ENCODE measurements at places on chromosomes 16 and 17.

DNA sequence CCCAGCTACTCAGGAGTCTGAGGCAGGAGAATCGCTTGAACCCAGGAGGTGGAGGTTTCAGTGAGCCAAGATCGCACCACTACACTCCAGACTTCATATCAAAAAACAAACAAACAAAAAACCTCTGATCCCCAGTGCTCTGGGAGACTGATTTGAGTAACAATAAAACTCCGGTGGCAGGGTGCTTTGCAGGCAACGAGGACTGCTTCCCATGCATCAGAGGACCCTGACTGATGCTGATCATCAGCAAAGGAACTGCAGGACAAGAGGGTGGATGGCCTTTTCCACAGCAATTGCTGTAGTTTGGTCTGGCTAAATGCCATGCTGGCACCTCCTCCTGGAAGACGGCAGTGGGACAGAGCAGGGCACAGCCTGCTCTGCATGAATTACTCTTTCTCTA, 6.4 kb upstream of the SLC39A11 start:
- DNase-seq = no peak

- no peak for DNase-seq
These were observed 83.5 kb downstream of the BANP start for GRCh38 chr16:88034770-88035169.

DNA sequence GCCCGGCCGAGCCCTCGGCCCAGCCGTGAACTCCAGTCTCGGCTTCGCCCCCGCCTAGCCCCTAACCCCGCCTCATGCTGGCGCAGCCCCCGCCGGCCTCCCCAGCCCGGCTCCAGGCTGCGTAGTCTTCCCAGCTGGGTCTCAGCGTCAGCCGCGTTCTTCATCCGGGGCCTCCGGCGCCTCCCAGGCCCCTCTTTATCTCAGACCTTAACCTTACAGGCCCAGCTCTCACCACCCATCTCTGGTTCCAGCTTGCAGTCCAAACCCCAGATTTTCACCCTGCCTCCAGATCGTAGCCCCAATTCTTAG, at the start of gene PROCA1:
TSS of gene PROCA1 (minus strand) at position 166 of the 309 bp plus-strand sequence. CDS start 228 bp downstream, outside the sequence.
- DNase-seq = no peak

DNA sequence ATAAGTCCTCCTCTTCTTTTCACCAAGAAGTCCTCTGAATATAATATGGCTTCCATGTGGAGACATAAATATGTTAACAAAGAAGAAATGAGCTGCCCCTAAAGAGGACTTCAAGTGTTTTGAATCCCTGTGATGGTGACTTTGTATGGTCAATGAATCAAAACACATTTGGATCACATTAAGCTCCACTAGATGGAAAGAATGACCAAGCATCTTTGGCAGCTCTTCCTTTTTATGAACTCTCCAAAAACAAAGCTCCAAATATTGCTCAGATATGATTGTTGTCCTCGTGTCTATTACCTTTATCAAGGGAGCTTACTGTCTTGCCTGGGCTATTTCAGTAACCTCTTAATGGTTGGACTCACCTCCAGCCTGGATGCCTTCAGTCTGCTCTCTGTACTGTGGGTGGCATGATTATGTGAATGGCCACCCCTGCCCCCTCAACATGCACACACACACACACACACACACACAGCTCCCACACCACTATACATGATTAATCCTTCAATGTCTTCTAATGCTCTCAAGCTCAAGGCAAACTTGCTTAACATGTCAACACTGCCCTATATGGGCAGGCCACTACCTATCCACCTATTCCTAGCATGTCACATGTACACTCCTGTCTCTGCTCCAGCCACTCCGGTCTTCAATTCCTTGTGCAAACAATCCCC, 346.6 kb upstream of the SALL1 start:
- no peak for DNase-seq
